ENCODE measurements at places on chromosomes 1 and 21.

- no peak for DNase-seq
These were observed 33.5 kb downstream of the HTR6 start for GRCh38 chr1:19698181-19698580.

GRCh38 chr1:25536124-25536523 is 7.3 kb upstream of the LDLRAP1 start:
- DNase-seq: no peak

GRCh38 chr1:226688056-226688748 is 50.9 kb downstream of the ITPKB start:
- no peak for DNase-seq

DNA sequence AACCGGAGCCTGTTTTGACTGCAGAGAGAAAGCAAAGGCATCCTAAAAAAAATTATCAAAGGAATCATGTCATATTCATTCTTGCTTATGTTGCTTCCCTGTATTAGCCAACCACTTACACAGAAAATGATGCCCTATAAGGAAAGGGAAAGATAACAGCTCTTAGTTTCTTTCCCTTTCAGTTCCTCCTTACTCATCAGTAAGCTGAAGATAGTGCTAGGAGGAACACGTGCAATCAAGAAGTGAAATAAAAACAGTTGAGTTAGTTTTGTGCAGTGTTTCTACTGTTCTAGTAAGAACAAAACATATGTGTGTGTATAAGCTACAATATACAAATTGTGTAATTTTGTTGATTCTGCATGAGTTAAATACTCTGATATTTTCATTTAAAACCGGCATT is 45.3 kb upstream of the MTF2 start:
- no peak for DNase-seq

DNA sequence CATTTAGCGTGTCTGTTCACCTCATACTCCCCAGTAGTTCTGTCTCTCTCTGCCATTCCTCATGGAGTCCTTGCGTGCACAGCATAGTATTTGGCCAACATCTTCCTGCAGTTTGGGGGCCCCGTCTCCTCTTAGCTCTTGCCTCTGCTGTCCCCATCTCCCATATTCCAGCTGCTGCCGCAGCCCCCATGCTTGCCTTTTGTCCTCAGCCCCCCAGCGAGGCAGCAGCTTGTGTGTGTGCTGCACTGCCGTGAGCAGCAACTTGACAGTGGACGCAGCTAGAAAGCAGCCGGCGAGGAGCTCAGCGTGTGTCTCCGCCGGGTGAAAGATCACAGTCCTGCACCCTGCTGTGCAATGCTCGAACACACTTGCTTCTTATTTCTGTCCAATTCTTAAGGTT is 164.2 kb upstream of the COL6A1 start:
- no peak for DNase-seq

GRCh38 chr1:53639251-53639763 is 99.7 kb downstream of the GLIS1 start:
- no peak for DNase-seq

DNA sequence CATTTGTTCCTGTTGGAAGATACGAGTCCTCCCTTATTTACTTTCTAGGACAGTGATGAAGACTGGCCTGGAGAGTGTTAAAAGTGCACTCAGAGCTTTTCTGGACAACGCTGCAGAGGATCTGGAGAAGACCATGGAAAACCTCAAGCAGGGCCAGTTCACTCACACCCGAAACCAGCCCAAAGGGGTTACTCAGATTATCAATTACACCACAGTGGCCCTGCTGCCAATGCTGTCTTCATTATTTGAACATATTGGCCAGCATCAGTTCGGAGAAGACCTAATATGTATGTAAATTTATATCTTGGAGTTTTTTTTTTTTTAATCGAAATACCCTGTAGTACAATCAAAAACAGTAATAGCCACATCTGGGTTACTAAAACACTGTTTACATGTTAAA is 190.5 kb downstream of the ZP4 start:
- DNase-seq: no peak

- DNase-seq: no peak
These were observed 659.6 kb downstream of the MATN1 start for GRCh38 chr1:30063621-30064280.

- DNase-seq: no peak
These were observed 38.0 kb upstream of the PPP2R5A start for GRCh38 chr1:212247179-212247721.

Data from HEK293T (cell line).